Naive thymus-derived CD8-positive, alpha-beta T cell (primary cell): ENCODE measurements at places on chromosomes 12 and 14. TPM values are rescaled to one million over a fixed set of nuclear protein-coding genes. Genes with fewer than 3 reads are reported as not detected.

Gene PELI2
- 13.1 TPM for total RNA-seq

Gene SGPP1
- 16.6 TPM for total RNA-seq

- no peak for DNase-seq
These were observed 46.1 kb downstream of the DNAH10 start for GRCh38 chr12:123808167-123808566.

- no peak for DNase-seq
These were observed 52.8 kb upstream of the ELK3 start for GRCh38 chr12:96141216-96141912.

- DNase-seq = peak; percentile 86
These were observed 1.3 kb downstream of the GPR137C start for GRCh38 chr14:52553671-52554575.

- no peak for DNase-seq
These were observed 80.8 kb downstream of the GALNT9 start for GRCh38 chr12:132248453-132249167.

DNA sequence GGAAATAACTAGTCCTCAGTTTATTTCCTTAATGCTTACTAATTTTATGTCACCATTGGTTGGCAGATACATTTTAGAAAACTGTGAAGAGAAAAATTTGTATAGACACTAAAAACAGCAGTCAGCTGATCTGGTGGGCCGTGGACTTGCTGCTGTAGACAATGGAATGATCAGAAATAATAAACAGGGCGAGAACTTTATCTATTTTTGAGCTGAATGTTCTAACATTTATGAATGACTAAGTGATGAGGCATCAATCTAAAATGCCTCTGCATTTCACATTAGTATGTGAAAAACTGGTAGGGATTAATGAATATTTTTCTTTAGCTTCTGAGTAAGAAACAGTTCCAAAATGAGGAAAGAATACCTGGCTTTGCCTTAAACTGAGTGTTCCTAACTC is 24.8 kb upstream of the PKP2 start:
- no peak for DNase-seq
